Neural progenitor cell (in vitro differentiated cells): ENCODE measurements at places on chromosomes 12 and 14.

DNA sequence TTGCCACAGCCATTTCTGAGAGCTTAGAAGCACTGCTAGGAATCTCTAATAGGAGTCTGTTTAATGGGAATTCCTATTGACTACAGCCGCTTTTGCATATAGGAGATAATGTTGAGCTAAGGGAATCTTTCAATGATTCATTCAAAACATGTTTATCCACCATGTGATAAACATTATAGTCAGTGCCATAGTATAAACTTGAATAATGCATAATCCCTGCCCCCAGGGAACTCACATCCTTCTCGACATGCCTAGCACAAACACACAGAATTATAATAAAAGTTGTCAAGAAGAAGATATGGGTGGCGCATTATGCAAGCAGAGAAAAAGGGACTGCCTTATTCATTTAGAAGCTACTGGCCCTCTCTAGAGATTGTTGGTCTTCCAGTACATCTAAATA lies 248.0 kb downstream of the DAD1 start:
- no peak for DNase-seq

- no peak for DNase-seq
Measured at GRCh38 chr14:46769292-46769691, 117.7 kb upstream of the RPL10L start.

DNA sequence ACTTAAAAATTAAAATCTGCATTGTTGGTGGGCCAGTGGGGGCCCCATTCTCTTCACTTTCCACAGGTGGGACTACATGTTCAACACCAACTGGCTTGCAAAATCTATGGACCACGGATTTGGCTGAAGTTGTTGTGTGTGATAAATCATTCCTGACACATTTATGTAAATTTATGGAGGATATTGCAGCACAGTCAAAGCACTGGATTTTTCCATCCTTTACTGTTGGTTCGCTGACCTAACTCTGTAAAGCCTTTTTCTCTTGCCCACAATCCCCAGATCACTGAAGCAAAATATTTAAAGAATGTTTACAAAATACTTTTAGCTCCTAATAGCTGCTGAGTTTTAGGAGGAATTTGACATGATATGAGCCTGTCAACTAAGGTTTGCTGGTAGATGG lies 219.7 kb upstream of the PRICKLE1 start:
- no peak for DNase-seq

DNA sequence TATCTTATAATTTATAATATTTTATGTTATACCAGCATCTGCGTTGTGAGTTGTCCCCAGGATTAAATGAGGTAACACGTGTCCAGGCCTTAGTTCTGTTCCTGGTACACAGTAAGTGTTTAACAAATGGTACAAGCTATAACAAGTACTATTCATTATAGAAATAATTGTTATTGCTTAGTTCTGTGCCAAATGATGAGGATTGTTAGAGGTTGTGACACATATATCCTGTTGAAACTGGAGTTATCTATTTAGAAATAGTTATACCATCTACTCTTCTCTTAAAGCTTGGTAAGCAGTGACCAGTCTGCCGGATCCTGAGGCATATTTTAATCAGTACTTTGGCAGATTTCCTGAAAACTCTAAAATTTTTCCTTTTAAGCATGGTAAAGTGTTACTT lies 1066.5 kb downstream of the TMTC2 start:
- no peak for DNase-seq

- DNase-seq, result no peak
Measured at GRCh38 chr12:124742678-124743077, 121.0 kb downstream of the SCARB1 start.

DNA sequence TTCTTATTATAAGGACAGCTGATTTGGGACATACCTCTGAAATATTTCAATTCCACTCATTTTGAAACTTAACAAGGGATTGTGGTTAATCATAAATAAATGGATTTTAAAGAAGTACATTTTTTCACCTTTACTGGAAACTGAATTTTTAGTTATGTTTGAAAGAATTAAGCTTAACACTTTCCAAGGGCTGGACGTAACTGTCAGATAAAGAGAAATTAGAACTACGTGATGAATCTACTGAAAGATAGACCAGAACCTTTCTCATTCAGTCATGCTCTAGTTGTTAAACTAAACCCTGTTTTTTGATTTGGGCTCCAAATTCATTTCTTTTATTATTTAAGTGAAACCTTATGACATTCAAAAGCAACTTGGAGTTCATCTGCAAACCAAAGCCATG lies 1892.1 kb upstream of the SEL1L start:
- no peak for DNase-seq

DNA sequence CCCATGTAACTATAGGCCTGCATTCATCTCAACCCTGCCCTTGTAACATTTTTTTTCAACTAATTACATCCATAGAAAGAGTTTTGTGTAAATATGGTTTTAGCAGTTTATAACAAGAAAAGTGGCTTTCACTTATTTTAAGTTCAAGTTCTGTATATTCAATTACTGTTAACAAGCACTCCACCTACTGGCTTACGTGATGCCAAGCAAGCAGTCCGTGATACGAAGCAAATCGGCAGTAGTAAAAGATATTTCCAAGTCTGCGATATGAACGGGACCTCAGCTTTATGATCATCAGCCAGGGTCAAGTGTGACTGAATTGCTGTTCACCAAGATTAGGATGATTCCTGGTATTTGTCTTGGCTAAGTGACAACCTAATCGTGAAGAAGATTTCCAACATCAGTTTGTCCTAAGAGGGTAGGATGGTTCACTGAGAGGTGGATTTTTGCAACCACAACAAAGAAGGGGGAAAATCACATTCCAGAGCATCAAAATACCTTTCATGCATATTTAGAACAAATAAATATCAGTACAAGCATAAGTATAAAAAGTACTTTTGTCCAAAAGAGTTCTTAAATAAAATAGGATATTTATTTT lies 456.2 kb downstream of the FOXG1 start:
- no peak for DNase-seq

DNA sequence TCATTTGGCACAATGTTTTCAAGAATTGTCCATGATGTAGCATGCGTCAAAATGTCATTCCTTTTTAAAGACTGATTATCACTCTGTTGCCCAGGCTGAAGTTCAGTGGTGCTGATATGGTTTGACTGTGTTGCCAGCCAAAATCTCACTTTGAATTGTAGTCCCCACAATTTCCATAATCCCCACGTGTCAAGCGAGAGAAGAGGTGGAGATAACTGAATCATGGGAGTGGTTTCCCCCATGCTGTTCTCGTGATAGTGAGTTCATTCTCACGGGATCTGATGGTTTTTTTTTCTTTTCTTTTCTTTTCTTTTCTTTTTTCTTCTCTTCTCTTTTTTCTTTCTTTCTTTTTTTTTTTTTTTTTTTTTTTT lies 21.8 kb upstream of the LRRK2 start:
- DNase-seq, result no peak

DNA sequence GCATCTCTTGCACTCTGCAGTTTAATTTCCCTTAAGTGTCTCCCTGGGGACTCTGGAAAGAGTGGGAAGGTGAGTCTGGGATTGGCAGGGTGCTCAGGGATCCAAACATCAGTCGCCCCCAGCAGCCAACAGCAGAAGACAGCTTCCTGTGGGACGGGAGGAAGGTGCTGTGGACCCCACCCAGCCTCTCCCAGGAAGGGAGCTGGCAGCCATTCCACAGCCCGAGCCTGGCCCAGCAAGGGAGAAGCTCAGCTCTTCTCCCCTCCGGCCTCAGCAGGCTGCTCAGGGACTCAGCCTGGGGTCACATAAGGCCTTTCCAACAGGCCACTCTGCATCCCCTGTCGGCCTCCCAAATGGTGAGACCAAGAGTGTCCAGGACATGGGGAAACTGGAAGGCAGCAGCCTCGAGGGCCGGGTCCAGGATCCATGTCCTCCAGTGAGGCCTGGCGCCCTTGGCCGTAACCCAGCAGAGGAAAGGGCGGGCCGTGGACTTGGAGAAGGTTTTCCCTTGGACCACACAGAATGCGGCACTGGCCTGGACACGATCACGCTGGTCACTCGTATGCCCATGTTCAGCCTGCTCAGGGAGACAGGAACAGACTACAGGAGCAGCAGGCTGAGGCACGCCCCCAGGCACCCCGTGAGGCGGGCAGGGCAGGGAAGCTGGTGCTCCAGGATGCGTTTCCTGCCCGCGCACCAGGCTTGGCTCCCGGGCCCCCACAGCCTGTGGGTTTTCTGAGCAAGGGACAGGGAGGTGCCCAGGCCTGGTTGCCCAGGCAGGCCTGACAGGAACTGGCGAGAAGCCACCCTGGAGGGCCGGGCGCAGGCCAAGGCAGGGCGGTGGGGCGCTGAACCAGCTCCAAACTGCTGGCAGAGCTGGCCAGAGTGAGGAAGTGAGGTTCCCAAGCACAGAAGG lies 3.5 kb downstream of the XRCC3 start:
- no peak for DNase-seq

DNA sequence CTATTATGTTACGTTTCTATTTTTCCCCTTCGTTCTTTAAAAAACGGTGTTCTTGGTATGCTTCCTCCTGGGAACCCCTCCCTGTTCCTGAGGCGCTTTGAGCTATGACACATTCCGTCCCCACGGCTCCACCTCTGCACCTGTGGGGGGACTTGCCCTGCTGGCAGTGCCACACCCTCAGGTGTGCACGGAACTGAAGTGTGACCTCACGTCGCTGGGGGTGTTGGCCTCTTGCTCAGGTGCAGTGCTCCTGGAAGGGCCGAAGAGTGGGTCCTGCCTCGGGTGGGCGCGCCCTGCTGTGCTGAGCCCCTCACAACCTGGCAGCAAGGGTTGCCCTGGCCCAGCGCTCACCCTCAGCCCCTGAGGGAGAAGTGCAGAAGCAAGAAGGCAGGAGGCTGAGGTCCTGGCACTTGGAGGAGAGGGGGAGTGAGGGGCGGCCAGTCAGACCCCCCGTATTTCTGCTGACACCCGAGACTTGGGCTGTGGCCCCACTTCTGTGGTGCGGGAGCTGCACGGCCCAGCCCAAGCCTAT lies 4.9 kb downstream of the AMN start:
- DNase-seq, result no peak

DNA sequence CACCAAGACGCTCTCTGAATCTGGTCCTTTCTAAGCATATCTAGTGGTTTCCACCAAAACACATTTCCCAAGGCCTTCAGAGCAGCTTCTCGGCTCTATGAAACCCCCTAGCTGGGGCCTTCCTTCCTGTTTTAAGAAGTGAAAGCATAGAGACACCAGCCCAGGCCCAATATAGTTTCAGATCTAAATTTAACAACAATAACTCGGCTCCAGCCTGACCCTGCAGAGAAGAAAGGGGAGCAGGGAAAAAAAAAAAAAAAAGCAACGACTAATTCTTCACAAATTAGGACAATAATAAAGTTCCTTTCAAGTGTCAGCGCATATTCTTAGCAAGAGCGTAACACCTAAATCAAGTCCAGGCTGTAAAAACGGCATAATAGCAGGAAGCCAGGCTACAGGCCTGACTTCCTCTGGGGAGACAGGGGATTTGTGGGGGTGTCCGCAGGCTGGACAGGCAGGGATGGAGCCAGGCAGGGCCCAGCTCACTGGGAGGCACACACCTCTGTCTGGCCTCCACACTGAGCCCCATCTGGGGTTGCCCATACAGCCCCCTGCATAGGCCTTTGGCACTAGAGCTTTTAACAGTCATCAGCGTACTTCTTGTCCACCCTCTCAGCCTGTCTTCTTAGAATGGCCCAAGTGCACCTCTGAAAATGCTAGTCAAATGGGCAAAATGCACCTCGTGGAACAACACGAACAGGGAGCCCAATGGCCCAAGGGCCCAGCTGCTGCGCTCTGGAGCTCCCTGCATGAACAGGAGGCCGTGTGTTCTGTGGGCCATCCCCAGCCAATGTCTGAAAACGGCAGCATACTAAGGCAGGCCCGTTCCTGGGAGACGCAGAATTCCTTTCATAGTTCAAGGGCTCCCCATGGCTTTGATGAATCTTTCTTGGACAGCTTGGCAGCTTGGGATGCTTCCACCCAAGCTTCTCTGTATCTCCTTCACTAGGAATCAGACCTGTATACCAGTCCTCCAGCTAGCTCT lies 772.9 kb downstream of the MED13L start:
- DNase-seq, result no peak

- no peak for DNase-seq
Measured at GRCh38 chr12:12159988-12160387, 89.2 kb downstream of the BCL2L14 start.

DNA sequence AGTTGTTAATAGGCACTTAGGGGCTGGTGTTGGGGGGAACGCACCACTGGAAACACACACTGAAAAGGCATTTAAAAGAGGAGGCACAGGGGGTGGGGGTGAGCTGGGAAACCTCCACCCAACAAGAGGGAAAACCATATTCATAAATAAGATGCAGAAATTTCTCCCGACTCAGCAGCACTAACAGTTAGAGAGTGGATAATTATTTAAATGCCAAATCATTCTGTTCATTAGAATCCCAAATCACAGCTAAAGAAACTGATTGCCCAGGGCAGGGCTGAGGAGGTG lies 60.7 kb upstream of the FAM222A start:
- no peak for DNase-seq

DNA sequence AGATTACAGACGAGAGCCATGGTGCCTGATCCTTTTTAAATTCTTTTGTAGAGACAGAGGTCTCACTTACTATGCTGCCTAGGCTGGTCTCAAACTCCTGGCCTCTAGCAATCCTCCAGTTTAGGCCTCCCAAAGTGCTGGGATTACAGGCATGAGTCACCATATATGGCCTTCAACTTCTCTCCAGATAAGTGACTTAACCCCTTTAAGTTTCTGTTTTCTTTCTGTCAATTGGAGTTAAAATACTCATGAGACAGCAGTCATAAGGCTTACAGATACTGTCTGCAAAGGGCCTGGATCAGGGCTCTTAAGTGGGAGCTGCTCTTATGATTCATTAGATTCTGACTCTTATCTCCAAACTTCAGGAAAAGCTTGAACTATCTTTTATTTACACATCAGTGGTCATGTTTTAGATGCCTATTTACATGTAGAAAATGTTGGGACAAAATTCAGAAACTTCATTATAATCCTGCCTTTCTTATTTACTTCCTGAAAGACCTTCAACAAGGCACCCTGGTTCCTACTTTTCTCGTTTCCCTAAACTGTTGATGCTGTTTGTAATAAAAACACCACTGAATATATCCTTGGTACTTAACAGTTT lies 271.5 kb upstream of the TBX3 start:
- DNase-seq, result no peak
